Cerebellar nuclear complex (tissue), 1 donor: ENCODE measurements at places on chromosomes 4 and X.

DNA sequence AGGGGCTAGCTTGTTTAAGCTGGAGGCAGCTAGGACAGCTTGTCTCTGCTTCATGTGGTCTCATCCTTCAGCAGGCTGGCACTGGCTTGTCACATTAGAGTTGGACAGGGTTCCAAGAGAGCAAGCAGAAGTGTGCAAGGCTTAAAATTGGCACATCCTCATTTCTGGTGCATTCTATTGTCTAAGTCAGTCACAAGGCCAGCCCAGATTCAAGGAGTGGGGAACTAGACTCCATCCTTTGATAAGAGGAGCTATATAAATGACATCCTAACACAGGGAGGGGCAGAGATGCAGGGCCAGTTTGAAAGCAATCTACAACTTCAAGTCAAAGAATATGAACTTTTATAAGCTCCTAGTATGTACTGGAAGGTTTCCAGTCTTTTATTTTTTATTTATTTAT lies 313.2 kb downstream of the PTTG2 start:
- DNase-seq = no peak

- DNase-seq = no peak
Observed at GRCh38 chr4:99102634-99103033, 14.0 kb upstream of the ADH5 start.

- DNase-seq = no peak
Observed at GRCh38 chr4:86608757-86609375, 14.8 kb downstream of the PTPN13 start.

- DNase-seq = no peak
Observed at GRCh38 chrX:121581885-121582284, 534.5 kb downstream of the GLUD2 start.

- no peak for DNase-seq
Observed at GRCh38 chrX:23052324-23052723, 52.6 kb downstream of the DDX53 start.

- DNase-seq = no peak
Observed at GRCh38 chr4:88297212-88297516, 12.8 kb upstream of the PPM1K start.

- no peak for DNase-seq
Observed at GRCh38 chr4:1160351-1160750, 12.0 kb downstream of the SPON2 start.
